ENCODE measurements at places on chromosomes 13 and 19.

DNA sequence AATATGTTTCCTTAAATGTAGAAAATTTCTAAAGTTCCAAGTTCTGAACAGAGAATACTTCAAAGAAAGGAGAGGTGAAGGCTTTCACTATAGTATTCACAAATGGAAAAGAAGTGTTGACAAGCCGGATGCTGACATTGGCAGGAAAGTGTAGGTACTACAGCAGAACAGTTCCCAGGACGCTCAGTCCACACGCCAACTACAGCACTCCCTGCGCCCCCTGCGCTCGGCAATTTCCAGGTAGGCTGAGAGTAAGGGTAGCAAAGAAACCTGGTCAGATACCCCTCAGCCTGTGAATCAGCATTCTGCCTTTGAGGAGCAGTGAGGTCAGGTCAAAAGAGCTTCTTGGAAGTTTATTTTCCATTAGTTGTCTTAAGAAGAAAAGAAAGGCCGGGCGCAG, 115.3 kb downstream of the NALCN start:
- DNase-seq: no peak

- no peak for DNase-seq
Measured at GRCh38 chr13:45315520-45316167, 25.3 kb downstream of the TPT1 start.

DNA sequence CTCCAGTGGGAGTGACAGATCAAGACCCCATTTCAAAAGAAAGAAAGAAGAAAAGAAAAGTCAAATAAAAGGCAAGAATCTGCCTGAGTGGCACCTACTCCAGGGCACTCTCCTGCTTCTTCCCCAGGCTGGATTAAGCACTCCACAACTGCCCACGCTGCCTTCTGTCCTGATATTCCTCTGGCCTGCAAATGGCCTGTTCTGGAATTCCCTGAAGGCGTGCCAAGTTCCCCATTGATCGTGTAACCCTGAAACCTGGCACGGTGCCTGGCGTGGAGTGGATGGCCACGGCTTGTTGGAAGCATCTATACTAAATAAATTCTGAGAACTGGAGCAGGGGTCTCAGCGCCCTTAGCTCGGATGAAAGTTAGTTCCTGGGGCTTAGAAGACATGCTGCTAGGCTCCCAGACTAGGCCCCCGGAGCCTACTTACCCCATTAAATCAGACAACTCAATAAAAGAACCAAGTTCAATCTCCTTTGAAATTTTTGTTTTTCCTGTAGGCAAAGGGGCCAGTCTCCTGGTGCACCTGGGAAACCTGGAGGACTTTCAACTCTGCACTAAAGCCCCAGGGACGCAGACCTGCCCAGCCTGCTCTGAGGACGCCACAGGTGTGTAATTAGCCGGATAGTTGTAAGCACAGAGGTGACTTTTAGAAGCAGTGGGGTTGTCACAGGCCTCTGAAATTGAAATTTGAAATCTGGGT, 21.9 kb downstream of the ANKRD27 start:
- peak; percentile 37 for DNase-seq

- DNase-seq: no peak
Measured at GRCh38 chr13:95023405-95023804, 277.8 kb downstream of the ABCC4 start.

DNA sequence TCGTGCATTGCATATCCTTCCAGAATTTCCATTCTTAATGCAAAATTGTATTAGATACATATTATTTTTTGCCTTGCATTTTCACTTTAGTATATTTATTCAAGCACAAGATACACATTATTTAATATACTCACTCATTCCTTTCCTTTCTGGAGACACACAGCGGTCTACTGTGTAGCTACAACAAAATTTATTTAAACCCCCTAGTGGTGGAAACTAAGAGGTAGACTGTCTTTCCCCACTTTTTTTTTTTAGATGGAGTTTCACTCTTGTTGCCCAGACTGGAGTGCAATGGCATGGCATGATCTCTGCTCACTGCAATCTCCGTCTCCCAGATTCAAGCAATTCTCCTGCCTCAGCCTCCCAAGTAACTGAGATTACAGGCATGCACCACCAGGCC, 2040.3 kb upstream of the PCDH20 start:
- DNase-seq: no peak

GRCh38 chr19:3770136-3770999, 1.7 kb downstream of the RAX2 start:
- no peak for DNase-seq

GRCh38 chr19:34325981-34326787, 38.8 kb upstream of the GPI start:
- no peak for DNase-seq

DNA sequence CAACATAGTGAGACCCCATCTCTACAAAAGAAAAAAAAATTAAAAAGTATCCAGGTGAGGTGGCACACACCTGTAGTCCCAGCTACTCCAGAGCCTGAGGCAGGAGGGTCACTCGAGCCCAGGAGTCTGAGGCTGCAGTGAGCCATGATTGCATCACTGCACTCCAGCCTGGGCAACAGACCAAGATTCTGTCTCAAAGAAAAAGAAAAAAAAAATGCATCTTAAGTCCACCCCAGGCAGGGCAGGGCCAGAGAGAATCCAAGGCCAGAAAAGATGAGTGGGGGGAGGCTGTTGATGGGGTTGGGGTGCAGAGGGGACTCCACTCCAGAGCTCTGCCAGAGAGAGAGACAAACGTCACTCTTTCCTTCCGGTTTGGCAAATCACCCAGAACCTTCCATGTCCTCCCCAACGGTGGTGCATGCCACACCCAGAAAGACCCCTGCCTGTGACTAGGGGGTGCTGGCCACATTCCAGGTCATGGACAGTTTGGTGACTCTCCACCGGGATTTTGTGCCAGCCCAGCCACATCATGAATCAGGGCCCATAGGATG, 431 bp downstream of the FUT3 start:
- DNase-seq: no peak

GRCh38 chr19:31166206-31166605, 183.0 kb downstream of the TSHZ3 start:
- DNase-seq: no peak

GRCh38 chr13:29548722-29549121, 46.8 kb downstream of the SLC7A1 start:
- no peak for DNase-seq

All from AG08395 (cell line).